ENCODE measurements at places on chromosomes 1 and 21. TPM values are rescaled to one million over a fixed set of nuclear protein-coding genes. Genes with fewer than 3 reads are reported as not detected.

S1PR1 gene
- total RNA-seq: 6.8 TPM

LYPD8 gene
- total RNA-seq: 2.6 TPM

C1orf185 gene
- total RNA-seq: not detected

TARBP1 gene
- total RNA-seq: 26.2 TPM

SLC44A3 gene
- total RNA-seq: 12.7 TPM

VHLL gene
- total RNA-seq: not detected

NBPF4 gene
- total RNA-seq: not detected

CYP4A11 gene
- not detected for total RNA-seq

OR2AK2 gene
- total RNA-seq: not detected

SMPDL3B gene
- 17.9 TPM for total RNA-seq

IQCC gene
- 0.87 TPM for total RNA-seq

DNA sequence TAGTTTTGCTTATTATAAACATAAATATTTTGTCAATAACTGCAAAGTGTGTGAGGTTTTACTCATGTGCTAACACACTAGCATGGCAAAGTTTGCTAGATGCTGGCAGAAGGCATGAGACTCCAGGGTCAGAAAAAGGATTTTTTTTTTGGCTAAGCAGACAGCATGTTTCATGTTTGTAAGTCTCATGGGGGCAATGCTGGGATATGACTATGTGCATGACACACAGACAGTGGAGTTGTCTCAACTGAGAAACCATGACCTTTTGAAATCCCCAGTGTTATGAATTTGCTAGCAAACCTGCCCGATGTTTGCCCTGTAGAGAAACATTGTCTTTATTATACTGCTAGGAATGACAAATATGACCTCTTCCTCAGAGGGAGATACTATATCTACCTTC, 448.2 kb downstream of the BRINP3 start:
- DNase-seq: no peak

DNA sequence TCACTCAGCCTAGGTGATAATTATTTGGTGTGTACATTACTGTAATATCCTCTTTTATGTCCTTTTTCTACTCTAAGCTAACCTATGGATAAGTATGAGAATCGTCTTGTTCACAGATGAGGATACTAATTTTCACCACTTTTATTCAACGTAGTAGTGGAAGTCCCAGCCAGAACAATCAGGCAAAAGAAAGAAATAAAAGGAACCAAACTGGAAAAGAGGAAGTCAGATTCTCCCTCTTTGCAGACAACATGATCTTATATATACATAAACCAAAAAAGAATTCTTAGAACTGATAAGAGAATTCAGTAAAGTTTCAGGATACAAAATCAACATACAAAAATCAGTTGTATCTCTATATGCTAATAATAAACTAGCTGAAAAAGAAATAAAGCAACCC, 12.6 kb upstream of the RGL1 start:
- DNase-seq: no peak

GRCh38 chr21:45473496-45474322, 68.5 kb downstream of the SLC19A1 start:
- no peak for DNase-seq

GRCh38 chr1:71565262-71565661, 484.4 kb upstream of the ZRANB2 start:
- peak; percentile 49 for DNase-seq

GRCh38 chr1:30359539-30360220, 363.7 kb downstream of the MATN1 start:
- DNase-seq: no peak

DNA sequence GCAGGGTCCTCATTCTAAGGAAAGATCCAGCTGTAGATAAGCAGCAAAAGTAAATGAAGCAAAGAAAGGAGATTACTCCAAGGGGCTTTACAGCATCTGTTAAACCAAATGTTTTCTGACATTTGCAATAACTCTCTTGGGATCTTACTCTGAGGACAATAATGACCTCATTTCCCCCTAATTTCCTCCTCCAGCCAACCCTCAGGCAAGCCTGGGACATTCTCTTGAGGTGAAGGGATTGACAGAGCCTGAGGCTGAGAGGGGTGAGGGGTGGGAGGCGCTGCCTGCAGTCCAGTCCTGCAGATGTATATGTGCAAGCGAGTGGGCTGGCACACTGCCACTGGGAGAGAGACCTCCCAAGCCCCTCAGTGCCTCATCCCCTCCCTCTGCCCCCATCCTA, 40.5 kb upstream of the NEK2 start:
- DNase-seq: no peak

DNA sequence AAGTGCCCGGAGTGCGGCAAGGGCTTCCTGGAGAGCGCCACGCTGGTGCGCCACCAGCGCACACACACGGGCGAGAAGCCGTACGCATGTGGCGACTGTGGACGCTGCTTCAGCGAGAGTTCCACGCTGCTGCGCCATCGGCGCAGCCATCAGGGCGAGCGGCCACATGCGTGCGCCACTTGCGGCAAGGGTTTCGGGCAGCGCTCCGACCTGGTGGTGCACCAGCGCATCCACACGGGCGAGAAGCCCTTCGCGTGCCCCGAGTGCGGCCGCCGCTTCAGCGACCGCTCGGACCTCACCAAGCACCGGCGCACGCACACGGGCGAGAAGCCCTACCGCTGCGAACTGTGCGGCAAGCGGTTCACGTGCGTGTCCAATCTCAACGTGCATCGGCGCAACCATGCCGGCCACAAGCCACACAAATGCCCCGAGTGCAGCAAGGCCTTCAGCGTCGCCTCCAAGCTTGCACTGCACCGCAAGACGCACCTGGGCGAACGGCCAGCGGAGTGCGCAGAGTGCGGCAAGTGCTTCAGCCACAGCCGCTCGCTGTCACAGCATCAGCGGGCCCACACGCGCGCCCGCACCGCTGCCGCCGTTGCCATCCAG, 10.0 kb downstream of the ZNF672 start:
- DNase-seq: no peak

GRCh38 chr1:59990470-59990869, 63.9 kb upstream of the CYP2J2 start:
- DNase-seq: no peak

GRCh38 chr1:32606565-32607371, 43.6 kb downstream of the ZBTB8OS start:
- no peak for DNase-seq

DNA sequence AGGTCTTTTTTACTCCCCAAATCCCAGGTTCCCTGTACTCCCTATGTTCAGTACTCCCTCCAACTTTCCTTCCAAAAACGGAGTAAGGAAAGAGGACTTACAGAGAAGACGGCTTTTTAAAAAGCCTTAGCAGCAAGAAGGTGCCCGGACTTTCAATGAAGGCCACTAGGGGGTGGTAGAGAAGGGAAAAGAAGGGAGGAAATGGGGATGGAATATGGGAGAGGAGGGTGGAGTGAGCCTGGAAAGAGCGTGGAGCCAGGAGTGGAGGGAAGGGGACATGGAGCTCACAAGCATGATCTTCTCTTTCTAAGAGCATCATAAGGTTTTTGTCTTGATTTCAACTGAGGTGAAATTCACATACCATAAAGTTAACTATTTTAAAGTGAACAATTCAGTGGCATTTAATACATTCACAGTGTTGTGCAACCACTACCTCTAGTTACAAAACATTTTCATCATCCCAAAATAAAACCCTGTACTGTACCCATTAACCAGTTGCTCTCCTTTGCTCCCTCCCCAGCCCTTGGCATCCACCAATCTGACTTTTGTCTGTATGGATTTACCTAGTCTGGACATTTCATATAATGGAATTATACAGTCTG, 129.9 kb downstream of the ZNF281 start:
- peak; percentile 50 for DNase-seq
